ENCODE measurements at places on chromosomes 5 and 9.

- no peak for DNase-seq
These were observed 39.6 kb downstream of the POC5 start for GRCh38 chr5:75677607-75678006.

- no peak for DNase-seq
These were observed 48.0 kb downstream of the ZNF366 start for GRCh38 chr5:72459089-72459661.

DNA sequence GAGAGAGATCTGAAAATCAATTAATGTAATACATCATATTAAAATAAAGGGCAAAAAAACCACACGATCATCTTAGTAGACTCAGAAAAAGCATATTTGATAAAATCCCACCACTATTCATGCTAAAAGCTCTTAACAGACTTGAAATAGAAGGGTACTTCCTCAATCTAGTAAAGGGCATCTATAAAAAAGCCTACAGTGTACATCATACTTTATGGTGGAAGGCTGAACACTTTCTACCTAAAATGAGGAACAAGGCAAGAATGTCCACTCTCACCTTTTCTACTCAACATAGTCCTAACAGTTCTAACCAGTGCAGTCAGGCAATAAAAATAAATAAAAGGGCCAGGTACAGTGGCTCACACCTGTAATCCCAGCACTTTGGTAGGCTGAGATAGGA, 38.9 kb downstream of the POLK start:
- no peak for DNase-seq

GRCh38 chr5:33423018-33423630, 17.6 kb upstream of the TARS1 start:
- no peak for DNase-seq

GRCh38 chr9:76655121-76655541, 109.1 kb upstream of the PCA3 start:
- no peak for DNase-seq

GRCh38 chr5:136115183-136115865, 17.3 kb upstream of the SMAD5 start:
- DNase-seq: no peak

GRCh38 chr5:131475541-131475941, 159.5 kb downstream of the RAPGEF6 start:
- no peak for DNase-seq

GRCh38 chr5:116377276-116378006, 197.2 kb downstream of the SEMA6A start:
- no peak for DNase-seq

DNA sequence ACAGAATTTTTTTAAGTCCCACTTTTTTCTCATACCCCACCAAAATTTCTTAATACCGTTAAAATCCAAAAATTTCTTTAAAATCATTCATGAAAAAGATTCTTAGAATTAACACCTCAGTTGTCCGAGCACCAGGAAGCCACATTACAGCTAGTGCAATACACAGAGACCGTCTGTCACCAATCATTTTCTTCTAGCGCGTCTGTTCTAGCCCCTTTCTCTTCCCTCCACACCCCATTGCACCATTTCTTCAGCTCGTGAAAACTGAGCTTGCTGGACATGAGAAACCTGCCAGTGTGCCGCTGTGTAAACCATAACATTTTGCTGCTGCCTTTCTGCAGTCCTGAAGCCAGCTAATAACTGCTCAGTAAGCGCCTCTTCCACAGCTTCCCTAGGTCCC, 5.0 kb downstream of the SFXN1 start:
- no peak for DNase-seq

- no peak for DNase-seq
These were observed 56.8 kb downstream of the FAM81B start for GRCh38 chr5:95447961-95448360.

DNA sequence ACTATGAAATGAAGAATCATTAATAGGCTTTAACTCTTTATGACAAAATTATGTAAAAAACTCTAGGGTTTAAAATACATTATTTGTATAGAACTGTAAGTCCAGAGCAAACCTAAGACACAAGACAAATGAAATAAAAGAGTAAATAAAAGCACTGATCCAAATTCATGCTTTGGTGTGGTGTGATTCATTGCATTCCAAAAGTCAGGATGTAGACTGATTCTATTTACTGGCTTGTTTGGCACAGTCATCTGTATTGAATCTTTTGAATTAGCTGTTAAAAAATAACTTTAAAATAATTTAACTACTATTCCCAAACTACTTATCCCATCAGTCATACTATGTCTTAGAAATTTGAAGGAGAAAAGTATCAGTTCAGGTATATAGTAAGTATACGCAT, 31.1 kb downstream of the IL4 start:
- DNase-seq: no peak
